ENCODE measurements at places on chromosomes 3 and 15.

- DNase-seq, result no peak
These were observed 328.5 kb upstream of the SOX2 start for GRCh38 chr3:181383201-181383600.

DNA sequence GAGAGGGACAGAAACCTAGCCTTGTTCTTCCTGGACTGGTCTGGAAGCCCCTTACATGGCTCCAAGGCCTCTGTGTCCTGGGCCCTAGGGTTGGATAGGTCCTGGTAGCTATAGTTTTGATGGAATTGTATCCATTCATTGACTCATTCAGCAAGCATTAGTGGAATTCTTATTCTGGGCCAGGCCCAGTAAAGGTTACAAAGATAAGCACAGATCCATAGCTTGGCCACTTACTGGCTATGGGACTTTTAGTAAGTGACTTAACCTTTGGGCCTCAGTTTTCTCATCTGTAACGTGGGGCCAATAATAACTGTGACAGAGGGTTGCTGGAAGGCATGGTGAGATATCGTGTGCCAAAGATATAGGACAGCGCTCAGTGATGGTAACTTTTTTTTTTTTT, 13.6 kb upstream of the DAG1 start:
- DNase-seq, result no peak

DNA sequence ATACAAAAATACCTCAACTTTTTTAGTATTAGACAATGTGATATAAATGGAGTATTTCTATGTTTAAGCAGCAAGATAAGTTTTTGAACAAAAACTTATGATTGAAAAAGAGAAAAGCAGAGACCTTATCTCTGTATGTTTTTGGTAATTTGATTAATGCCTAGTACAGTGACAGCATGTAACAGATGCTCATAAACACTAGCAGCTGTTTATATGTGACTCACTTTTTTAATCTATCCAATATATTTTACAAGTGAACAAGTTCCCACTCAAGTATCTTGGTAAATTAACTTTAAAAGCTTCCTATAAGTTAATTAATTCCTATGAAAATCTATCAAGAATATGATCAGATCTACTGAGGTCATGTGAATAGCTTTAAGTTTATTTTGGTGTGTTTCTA, 55.1 kb downstream of the NGLY1 start:
- no peak for DNase-seq

DNA sequence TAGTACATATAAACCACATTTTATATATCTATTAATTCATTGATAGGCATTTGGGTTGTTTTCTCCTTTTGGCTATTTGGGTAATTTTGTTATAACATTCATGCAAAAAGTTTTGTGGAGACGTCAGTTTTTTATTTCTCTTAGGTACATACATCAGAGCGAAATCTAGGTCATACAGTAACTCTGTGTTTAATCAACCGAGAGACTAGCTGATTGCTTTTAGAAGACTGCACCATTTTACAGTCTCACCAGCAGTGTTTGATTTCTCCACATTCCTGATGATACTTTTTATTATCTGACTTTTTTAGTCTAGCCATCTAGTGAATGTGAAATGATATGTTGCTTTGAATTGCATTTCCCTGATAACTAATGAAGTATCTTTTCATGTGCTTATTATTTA, 1019.3 kb downstream of the NSUN3 start:
- DNase-seq, result no peak

GRCh38 chr15:78552597-78552996, 12.4 kb downstream of the PSMA4 start:
- DNase-seq, result no peak

GRCh38 chr15:82138306-82138705, 92.5 kb upstream of the MEX3B start:
- DNase-seq, result no peak

GRCh38 chr15:67003586-67003985, 61.8 kb upstream of the SMAD3 start:
- DNase-seq, result no peak

DNA sequence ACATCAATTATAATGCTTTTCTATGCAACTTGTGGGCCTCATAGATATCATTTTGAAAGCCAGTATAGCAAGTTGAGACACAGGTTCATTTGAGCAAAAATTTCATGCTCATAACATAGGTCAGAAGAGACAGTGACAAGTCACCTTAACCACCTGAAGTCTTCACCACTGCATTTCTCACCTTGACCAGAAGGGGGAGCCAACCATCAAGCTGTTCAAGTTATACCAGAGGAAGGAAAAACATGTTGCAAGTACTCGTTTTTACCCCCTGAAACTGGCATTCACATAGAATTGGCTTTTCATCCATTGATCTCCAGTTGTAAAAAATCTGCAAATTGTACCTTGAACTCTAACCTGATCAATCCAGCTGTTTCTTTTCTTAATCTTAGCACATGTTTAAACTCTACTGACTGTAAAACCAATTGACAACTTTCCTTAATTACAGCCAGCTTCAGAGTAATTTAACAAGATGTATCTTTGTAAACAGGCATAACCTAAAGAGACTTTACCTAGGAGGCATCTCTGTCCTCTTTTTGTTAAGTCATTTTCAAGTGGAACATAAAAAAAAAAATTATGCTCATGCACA, 1.4 kb downstream of the LMOD3 start:
- DNase-seq, result peak; percentile 61

- DNase-seq, result no peak
These were observed 29.2 kb upstream of the LIMD1 start for GRCh38 chr3:45565342-45565741.

DNA sequence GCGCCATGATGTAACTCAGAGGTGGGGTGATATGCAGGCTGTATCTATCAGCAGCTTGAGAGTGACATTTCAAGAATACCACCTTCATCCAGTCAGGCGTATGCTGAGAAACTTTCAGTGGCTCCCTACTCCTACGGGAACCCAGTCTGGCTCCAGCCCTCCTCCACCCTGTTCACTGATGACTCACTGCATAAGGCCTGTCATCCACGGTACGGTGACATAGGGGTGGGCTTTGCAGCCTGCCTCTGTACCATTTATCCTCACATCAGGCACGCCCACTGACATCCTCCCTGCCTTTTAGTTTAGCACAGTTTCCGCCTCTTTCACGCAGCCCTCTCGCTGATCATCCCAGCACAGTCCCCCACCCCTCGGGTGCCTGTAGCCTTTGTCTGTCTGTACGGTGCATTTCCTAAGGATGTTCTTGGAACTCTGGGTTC, 11.7 kb downstream of the PXYLP1 start:
- DNase-seq, result no peak

- no peak for DNase-seq
These were observed 44.8 kb downstream of the KBTBD12 start for GRCh38 chr3:127959873-127960272.

- peak; percentile 18 for DNase-seq
These were observed 300.7 kb upstream of the SATB1 start for GRCh38 chr3:18725668-18726407.

- no peak for DNase-seq
These were observed 240.9 kb upstream of the STT3B start for GRCh38 chr3:31291818-31292217.

- DNase-seq, result no peak
These were observed 138.8 kb downstream of the PDZRN3 start for GRCh38 chr3:73485877-73486330.

DNA sequence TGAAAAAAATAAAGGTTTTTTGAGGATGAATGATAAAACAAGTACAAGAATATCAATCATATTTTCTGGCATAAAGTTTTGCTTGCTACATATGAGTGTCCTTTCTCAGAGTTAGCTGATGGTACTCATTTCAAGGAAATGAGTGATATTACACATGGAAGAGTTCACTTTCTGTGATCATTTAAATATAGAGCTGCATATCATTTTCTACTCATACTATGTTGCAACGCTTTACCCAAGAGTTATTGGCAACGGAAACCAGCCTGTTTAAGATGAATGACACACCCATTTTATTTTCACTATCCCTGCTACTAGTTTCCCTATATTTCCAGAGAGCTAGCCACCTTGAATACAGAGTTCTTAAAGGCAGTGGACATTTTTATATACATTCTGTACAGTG, 35.4 kb upstream of the RBMS3 start:
- DNase-seq, result no peak

DNA sequence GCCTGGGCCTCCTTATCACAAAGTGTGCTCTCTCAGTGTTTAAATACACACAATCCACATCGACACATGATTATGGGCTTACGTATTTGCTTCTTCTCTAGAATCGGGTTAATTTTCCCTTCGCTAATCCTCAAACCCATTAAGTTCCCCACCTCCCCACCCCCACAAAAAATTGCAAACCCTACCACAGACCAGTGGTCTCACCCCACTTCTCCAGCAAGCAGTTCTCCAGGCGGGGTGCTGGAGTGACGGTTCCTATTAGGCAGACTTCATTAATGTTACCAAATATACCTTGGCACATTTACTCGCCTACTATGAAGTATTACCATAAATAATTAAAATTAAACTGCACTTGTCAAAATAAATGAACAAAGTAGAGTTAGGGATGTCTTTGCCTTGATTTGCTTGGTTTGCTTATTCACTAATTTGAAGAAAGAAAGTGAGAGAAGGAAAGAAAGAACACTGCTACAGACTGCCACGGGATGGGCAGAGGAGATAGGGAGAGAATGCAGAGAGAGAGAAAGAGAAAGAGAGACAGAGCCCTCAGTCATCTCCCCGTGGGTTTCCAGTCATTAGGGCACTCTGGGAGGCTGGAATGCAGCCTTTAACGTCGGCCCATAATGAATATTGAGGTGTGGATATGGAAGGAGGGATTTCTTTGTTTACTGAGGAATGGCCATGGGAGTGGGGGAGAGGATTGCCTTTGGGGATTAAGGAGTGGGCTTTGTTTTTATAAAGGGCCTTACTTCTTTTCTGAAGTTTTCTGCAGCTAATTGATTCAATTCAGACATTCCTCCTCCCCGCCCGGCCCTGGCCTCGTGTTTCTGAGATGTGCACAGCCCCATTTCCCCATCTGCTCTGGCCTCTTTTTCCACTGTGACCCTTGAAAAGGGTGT, 39.7 kb upstream of the POLG start:
- DNase-seq, result no peak

GRCh38 chr15:81299630-81300273, 24.2 kb downstream of the STARD5 start:
- no peak for DNase-seq

- no peak for DNase-seq
These were observed 94.9 kb downstream of the ANO10 start for GRCh38 chr3:43526956-43527355.

- DNase-seq, result no peak
These were observed 36.8 kb upstream of the ATG7 start for GRCh38 chr3:11235385-11235784.

GRCh38 chr15:41940441-41940857, 31.9 kb downstream of the EHD4 start:
- DNase-seq, result peak; percentile 24

GRCh38 chr3:60536420-60536819, 714.8 kb downstream of the FHIT start:
- DNase-seq, result no peak

DNA sequence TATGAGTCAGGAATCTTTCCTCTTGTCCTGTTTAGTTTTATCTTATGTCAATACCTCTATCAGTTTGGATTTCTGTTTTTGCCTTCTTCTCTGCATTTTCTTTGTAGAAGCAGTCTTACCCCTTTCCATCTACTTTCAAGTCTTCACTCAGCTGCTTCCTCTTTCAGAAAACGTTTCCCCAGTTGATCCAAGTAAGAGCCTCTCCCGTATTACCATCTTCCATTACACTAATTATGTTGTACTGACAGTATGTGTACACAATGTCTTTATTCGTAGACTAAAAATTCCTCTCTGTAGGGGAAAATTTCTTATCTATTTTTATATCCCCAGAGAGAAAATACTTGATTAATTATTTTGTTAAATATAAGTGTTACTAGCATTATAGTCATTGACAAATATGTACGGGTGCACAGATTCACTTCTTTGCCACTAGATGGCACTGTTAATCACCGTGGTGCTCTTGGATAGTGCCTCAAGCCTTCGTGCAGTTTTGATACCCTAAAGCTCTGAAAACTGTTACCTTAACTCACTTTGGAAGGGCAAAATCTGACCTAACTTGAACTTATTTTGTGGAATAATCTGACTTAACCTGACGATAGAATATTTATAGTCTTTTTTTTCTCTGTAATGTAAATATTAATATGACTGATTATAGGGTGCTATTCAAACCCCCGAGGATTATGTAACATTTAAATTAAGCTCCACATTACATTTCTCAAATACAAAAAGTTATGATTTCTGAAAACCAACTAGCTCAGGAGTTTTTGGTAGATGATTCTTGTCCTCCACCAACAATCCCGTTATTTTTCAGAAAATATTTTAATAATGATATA, 74.2 kb upstream of the POU1F1 start:
- DNase-seq, result peak; percentile 3

DNA sequence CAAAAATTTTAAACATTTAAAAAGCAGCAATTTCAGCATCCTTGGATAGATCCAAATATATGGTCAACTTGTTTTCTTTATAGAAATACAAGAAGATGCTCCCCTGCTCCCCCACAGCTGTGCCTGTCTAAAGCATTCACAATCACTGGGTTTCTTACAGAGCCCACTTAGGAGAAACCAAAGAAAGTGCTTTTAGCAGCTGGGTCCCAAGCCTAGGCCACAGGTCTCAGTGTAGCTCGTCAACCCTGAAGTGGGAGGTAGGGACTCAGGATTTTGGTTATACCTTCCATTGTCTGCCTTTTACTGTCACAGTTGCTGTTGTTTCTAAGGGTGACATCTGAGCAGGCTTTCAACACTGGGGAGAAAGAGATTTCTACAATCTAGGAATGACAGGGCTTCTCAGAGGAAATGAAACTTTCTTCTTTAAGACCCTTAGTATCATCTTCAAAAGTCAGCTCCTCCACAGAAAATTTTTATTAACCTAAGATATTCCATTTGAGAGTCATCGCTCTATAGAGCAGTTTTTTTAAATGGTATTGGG, 199.3 kb upstream of the CMC1 start:
- no peak for DNase-seq

- no peak for DNase-seq
These were observed 131.8 kb downstream of the CCNL1 start for GRCh38 chr3:157027861-157028745.

GRCh38 chr15:45522328-45523165, at the start of gene SLC30A4:
Gene SLC30A4 (minus strand): TSS chr15:45522755. CDS start chr15:45522354, 401 bp downstream.
- peak; percentile 28 for DNase-seq

- no peak for DNase-seq
These were observed 478.5 kb upstream of the CBLB start for GRCh38 chr3:106347350-106347749.

- DNase-seq, result no peak
These were observed 645 bp downstream of the COPS2 start for GRCh38 chr15:49154799-49155109.

- no peak for DNase-seq
These were observed 65.3 kb downstream of the MEIS2 start for GRCh38 chr15:37034835-37035748.

DNA sequence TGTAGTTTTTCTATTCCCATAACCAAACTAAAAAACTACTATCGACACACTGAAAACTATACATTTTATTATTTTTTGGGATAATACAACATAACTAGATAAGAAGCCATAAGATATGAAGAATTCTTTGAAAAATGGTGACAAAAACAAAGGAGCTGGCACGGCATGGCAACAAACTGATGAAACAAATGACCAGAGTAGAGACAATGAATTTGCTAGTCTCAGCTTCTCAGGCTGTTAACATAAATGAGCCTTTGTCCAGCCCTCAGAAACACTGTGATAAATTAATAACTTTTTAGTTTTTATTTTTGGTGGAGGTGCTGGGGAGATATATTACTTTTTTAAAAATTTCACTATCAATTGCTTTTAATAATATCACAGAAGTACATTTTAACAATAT, 100.7 kb downstream of the SMARCC1 start:
- DNase-seq, result no peak

Data from stimulated activated CD8-positive, alpha-beta memory T cell treated with anti-CD3 and anti-CD28 coated beads, Interleukin-7, amount 100 ng/mL, for 1 hour (primary cell).